ENCODE measurements at places on chromosomes 1 and 21.

DNA sequence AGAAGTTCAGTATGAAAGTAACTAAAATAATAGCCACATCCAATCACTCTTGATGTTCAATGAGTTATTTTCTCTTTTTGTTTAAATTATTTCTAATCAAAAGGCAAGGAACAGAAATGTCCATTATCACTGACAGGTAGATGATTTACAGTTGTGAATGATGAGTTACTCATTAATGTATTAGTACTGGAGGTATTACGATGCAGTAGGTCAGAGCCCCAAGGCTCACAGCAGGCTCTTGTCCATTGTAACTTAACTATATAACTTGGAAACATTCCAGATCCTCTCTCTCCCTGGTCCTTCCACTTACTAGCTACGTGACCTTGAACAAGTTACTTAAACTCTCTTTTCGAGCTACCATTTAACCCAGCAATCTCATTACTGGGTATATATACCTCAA lies 39.5 kb downstream of the CRB1 start:
- no peak for DNase-seq

GRCh38 chr1:171258943-171259342 lies 10.6 kb downstream of the FMO1 start:
- no peak for DNase-seq

GRCh38 chr1:219179293-219179692 lies 5.6 kb downstream of the LYPLAL1 start:
- DNase-seq = no peak

GRCh38 chr1:37477198-37477931 lies 3.0 kb downstream of the ZC3H12A start:
- DNase-seq = peak; percentile 25

DNA sequence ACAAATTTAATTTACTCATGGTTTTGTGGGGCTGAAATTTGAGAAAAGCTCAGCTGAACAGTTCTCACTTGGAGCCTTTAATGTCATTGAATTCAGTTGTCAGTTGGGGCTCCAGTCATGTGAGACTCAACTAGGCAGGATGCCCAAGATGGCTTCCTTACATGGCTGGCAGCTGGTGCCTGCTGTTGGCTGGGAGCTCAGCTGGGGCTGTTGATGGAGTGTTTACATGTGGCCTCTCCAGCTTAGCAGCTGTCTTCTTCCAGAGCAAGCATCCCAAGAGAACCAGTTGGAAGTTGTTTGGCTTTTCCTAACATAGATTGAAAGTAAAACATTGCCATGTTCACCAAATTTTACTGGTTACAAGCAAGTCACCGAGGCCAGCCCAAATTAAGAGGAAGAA lies 81.8 kb upstream of the KCNA3 start:
- DNase-seq = no peak

Measured in KBM-7 (cell line).